ENCODE measurements at places on chromosomes 12 and 14.

- DNase-seq = no peak
Measured at GRCh38 chr14:64856529-64857445, 22.9 kb downstream of the SPTB start.

- DNase-seq = no peak
Measured at GRCh38 chr12:92142251-92142926, 3.3 kb downstream of the BTG1 start.

DNA sequence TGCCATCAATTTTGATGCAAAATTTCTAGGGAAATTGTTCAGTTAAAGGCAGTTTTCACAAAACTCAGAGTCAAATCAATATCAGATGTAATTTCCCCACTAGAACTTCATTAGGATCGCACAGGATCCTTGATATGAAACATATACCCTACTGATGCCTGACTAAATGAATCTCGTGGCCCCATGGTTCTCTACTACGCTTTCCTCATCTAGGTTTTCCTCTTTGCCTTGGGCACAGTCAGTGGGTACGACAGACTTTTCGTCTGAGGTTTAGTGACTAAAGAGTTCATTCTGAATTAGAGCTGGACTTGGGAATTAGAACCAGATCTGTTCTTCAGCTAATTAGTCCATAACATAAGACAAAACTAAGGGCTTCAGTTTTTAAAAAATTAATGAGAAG, 42.5 kb upstream of the GNPNAT1 start:
- DNase-seq = no peak

DNA sequence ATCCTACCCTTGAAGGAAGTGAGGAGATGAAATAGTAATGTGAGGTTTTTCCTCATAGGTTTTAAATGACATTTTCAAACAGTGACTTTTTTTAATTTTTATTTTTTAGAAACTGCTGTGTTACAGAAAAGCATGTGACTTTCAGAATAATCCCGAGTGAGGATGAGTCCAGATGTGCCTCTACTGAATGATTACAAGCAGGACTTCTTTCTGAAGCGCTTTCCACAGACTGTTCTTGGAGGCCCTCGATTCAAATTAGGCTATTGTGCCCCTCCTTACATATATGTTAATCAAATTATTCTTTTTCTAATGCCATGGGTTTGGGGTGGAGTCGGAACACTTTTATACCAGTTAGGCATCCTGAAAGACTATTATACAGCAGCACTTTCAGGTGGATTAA, 15.8 kb downstream of the PCNX4 start:
- DNase-seq = no peak

DNA sequence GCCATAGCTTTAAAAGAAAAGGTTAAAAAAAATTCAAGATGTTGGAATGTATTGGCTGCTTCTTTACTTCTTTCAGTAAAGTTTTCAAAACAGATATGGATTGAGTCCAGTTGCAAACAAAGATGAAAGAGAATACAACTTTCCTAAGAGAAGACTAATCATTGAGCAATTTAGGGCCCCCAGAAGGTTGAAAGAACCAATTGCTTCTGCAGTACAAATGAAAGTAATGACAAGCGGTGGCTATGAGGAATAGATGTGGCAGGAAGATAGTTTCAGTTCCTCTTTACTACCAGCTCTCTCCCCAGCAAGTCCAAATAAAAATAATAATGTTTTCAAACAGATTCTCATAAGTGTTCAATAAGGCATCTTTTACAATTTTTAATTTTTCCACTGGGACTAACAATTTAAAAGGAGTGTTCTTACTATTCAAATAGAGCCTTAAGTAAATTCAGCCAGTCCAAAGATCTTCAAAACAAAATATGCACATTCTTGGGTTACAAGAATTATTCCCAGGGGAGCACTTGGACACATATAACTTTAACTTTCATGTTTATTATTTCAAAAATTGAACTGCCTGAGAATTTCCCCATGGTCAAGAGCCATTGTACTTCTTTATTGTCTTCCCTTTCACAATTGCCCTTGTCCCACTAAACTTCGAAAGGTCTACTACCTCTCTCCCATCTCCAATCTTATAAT, 62.3 kb upstream of the PPP1R12A start:
- DNase-seq = no peak

- DNase-seq = no peak
Measured at GRCh38 chr12:32431025-32431424, 31.7 kb downstream of the FGD4 start.

GRCh38 chr14:23163830-23164229, 19.6 kb downstream of the SLC7A8 start:
- DNase-seq = no peak

DNA sequence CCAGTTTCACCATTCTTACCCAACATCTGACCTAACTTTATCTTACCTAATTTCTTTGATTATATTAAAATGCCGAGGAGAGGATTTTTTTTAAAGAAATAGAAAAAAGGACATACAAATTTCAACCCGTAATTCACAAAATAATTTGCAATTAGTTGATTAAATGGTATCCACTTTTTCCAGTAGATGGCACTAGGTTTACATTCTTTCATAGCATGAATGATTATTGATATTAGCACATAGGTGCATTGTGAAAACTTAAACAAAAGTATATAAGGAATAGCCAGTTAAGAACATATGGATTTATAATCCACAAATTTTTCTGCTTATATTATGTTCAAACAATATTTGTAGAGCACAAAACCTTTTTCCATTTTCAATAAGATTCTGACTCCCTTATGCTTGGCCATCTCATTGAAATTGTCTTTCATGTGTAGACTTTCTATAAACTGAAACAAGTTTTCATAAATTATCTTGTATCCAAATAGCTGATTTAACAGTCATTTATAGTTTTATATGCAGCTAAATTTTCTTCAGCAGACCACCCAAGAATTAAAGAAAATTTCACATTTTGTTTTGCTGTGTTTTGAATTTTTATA, 35.3 kb downstream of the MSRB3 start:
- DNase-seq = peak; percentile 20
